ENCODE measurements at places on chromosomes 5 and 9.

GRCh38 chr9:134323741-134324358 lies 2.4 kb upstream of the RXRA start:
- DNase-seq: no peak

DNA sequence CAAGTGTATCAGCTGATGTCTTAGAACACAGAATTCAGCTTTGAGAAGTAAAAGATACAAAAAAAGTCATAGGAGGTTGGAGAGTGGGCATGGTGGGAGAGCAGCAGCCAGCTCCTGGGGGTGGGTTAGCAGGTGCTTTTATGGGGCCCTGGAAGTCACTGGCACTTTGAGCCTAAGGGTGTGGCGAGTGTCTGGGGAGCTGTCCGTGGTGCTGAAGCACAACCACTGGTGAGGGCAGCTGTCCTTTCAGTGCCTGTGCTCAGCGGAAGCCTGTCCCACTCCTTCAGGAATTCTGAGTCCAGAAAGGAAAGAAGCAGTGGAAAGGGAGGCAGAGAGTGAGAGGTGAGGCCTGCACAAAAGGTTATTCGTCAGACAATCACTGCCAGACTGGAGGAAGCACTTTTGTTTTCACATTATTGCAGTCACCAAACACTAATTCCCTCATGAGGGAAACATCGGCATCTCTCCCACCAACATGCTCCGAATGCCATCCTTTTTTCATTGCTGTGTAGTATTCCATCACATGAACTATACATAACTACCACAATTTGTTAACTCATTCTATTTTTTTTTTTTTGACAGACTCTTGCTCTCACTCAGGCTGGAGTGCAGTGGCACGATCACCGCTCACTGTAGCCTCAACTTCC lies 59.4 kb upstream of the RAPGEF1 start:
- peak; percentile 67 for DNase-seq

DNA sequence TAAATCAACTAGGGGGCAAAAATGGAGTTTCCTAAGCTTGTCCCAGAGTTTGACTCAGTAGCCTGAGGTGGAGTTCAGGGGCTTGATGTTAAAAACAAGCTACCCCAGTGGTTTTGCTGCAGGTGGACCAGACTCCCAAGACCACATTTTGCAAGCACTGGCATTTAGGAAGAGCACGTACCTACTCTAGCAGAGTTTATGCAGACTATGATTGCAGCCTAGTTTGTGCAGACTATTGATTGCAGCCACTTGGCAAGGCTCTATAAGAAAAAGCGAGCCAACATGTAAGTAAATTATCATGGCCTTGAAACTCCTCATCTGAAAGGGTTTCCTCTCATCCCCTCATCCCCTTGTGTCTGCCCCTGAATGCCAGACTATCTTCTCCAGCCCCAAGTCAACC lies 102.0 kb upstream of the CCDC152 start:
- no peak for DNase-seq

- DNase-seq: no peak
These were observed 68.3 kb upstream of the FCN2 start for GRCh38 chr9:134812343-134812673.

DNA sequence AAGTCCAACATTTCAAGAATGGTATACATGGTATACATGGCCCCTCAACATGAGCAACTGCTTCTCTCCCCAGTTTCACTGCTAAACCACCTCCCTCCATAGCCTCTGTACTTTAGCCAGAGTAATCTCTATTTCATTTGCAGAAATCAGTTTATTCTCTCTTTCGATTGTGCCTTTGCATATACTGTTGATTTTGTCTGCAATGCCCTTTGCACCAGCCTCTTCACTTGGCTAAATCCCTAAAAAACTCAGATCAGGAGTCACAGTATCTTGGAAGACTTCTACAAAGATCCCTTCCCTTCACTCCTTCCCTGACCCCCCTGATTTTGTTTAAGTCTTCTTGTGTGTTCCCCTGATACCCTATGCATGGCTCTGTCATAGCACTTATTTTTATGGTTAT lies 4.9 kb upstream of the CCNG1 start:
- no peak for DNase-seq

DNA sequence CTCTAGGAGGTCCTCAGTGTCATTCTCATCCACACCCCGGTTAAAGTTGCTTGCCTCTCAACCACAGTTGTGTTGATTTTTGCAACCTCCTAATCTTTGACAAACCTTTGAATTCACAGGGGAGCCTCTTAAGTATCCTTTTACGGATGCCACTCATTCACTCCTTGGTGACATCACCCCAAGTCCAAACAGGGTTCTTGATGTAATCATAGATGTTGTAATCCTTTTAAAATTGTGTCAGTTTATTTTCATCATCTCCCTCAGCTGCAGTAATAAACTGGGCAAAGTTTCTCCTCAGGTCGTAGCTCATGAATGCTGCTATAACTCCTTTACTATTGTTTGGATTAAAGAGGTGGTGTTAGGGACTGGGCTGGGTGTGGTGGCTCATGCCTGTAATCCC lies 637.2 kb upstream of the NUDT12 start:
- no peak for DNase-seq

DNA sequence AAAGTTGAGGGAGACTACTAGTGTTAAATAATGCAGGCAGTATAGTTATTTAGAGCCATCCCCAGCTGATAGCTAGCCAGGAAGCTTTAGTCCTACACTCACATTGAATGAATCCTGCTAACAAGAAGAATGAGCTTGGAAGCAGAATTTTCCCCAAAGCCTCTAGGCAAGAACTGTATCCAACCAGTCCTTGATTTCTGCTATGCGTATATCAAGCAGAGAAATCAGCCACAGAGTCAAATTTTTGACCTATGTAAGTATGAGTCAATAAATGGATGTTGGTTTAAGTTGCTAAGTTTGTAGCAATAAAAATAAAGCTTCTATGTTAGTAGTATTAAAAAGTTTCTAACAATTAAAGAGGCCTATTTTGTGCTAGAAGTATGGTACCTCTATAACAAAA lies 672.1 kb upstream of the CHD1 start:
- DNase-seq: no peak

DNA sequence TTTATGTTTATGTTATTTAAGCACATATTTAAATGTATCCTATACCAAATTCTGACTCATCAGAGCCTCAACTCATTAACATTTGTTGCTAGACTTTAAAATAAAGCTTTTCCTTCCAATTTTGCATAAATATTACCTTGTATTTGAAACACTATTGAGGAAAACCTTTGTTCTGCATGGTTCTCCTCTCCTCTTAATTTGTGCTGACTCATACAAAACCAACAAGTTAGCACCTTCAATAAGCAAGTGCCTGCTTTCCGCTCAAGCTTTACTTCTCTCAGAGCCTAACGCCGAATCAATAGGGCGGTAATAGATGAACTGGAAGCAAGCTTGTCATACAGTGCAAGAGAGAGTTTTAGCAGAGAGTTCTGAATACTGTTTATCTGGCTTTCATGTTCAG lies 7.9 kb downstream of the AMACR start:
- no peak for DNase-seq

DNA sequence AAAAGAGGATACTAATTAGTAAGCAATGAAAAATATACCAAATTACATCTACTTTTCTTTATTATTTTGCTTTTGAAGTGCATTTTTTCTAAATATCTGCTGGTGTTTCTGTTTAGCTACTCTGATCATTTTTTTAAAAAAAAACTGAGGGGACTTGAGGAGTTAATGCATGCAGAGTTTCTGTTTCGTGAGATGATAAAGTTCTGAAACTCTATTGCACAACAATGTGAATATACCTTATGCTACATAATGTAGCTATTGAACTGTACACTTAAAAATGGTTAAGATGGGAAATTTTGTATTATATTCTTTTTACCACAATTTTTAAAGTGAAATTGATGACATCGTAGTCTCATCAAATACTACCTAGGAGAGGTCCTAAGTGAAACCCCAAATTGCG lies 288.3 kb upstream of the NR4A3 start:
- DNase-seq: no peak

GRCh38 chr5:113546703-113547183 lies 33.2 kb downstream of the YTHDC2 start:
- no peak for DNase-seq
